ENCODE measurements at places on chromosomes 3 and 15. TPM values are rescaled to one million over a fixed set of nuclear protein-coding genes. Genes with fewer than 3 reads are reported as not detected.

DNA sequence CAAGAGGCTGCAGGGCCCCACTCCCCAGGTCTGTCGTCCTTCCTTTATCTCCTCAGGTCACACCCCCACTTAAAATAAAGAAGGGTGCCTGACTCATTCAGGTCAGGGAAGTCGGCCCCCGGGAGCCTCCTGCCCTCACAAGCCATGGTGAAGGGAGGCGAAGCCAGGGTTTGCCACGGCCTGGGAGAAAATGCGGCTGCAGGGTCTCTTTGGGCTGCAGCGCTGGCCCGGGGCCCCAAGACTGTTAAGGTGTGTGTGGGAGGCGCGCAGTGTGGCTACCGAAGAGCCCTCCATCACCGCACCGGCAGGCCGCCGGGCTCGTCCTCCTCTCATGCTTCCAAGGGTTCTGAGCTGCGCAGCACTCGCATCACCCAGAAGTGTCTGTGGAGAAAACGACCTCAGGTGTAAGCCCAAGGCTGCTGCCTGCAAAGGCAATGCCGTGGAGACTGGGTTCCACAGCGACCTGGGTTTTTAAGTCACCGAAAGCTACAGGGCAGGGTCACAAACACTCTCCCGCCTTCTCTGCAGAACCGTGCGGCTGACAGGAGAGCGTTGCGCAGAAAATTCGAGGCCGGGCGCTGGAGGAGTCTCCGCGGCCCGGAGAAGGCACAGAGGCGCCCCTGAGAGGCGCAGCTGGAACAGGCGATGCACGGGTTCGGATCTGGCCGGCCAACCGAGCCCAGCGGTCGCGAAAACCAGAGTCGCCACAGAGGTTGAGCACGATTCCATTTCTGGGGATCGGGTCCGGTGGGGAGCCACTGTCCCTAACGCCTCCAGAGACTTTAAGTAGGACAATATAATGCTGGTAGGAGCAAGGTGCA lies 8.7 kb downstream of the FOXL2 start:
- no peak for DNase-seq

The KLHL25 gene
- total RNA-seq: 7.0 TPM

The ISLR gene
- 0.28 TPM for total RNA-seq

DNA sequence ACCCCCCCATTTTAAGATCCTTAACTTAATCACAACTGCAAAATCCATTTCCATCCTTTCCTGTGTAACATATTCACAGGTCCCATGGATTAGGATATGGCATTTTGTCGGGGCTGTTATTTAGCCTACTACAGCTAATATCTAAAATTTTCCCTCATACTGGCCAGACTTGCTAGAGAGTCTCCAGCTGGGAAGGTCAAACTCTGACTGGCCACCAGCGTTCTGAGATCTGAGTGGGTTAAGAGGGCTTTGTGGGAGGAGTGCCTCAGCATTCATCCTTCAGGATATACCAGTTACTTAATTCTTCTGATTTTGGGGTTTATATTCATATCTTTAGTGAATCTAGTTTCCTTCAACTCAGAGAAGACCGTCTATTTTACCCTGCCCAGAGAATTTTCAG lies 17.7 kb downstream of the TM4SF18 start:
- DNase-seq: no peak

The B3GNT5 gene
- total RNA-seq: 22.8 TPM

The HAPLN3 gene
- total RNA-seq: 168 TPM

DNA sequence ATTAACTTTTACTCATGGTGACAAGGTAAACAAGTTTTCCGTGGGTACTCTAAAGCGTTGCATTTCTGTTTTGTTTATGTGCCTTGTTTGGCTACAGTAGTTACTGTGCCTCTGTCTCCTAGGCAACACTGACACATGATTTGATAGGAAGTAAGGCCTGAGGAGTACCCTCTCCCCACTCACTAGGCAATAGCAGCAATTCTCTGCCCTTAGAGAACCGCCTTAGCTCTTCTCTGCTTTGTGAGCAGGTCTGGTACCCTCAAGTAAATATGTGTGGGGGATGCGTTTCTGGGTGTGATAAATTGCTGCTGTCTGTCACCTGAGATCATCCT lies at the start of gene IL5RA:
Gene IL5RA (minus strand): TSS at position 76 of the 332 bp plus-strand sequence. CDS start 5,390 bp downstream, outside the sequence.
- DNase-seq: no peak

The HYAL1 gene
- total RNA-seq: 0.18 TPM

DNA sequence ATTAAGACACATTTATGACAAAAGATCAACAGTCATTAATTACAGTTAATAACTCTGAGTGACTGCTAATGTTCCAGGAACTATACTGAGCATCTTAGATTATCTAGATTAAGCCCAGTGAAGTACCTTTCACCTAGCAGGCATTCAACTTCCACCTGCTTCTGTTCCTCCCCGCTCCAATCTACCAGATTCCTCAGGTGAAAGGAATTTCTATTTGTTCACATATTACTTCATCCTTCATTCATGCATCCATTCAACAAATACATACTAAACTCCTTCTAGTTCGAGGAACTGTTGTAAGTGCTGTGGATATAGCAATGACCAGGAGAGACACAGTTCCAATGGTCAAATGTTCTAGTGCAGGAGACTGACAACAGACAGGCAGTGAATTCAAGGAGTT lies 139.3 kb downstream of the FILIP1L start:
- no peak for DNase-seq

The SRGAP3 gene
- 0.82 TPM for total RNA-seq

The PLSCR4 gene
- 3.5 TPM for total RNA-seq

GRCh38 chr15:48865370-48866079 lies 12.4 kb upstream of the EID1 start:
- DNase-seq: no peak

GRCh38 chr3:172287937-172288477 lies 160.2 kb downstream of the GHSR start:
- no peak for DNase-seq

- no peak for DNase-seq
These were observed 14.1 kb downstream of the GPD1L start for GRCh38 chr3:32120471-32120870.

- DNase-seq: no peak
These were observed 110.8 kb downstream of the TIGIT start for GRCh38 chr3:114404590-114404989.

DNA sequence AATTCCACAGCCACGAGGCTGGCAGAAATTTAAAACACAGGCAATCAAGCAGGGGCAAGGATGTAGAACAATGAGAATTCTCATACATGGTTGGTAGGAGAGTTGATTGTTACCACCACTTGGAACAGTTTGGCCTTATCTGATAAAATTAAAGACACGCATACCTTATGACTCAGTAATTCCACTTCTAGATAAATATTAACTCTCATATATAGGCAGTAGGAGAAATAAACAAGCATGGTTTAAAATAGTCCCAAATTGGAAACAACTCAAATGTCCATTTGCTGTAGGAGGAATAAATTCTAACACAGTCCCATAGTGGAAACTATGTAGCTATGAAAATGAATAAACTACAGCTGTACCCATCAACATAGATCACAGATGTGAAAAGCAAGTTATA lies 42.3 kb upstream of the USP3 start:
- no peak for DNase-seq

The GAP43 gene
- not detected for total RNA-seq

GRCh38 chr3:114624571-114625181 lies 330.8 kb downstream of the TIGIT start:
- DNase-seq: peak; percentile 65

GRCh38 chr3:186772281-186772694 lies 11.1 kb upstream of the EIF4A2 start:
- no peak for DNase-seq

DNA sequence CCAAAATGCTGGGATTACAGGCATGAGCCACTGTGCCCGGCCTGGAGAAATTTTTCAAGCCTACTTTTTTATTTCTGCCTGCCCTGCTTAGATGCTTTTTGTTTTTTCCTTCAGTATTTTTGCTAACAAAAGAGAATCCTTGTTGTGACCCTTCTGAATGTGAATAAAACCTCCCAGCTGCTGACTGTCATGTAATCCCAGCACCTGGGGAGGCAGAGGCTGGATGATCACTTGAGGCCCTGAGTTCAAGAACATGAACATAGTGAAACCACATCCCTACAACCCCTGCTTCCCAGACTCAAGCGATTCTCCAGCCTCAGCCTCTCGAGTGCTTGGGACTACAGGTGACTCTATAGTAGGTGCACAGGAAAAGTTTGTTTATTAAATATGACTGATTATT lies 84.9 kb downstream of the SOX2 start:
- DNase-seq: no peak

Data from Panc1 (cell line).